ENCODE measurements at places on chromosomes 3 and 15.
A peak's percentile ranks its signal among the peaks of the same experiment; 100 is the strongest.

DNA sequence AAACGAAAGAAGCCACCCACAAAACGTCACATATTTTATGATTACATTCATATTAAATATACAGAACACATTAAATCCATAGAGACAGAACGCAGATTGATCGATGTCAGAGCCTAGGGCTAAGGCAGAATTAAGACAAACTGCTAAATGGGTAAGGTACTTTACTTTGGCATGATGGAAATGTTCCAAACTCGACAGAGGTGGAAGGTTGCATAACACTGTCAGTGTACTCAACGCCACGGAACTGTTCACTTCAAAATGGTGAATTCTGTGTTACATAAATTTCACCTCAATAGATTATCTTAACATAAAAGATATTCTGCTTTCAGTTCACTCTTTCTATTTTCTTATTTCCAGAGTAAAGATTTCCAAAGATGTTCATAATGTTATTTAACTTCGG lies 158.4 kb downstream of the TBC1D5 start:
- no peak for DNase-seq

DNA sequence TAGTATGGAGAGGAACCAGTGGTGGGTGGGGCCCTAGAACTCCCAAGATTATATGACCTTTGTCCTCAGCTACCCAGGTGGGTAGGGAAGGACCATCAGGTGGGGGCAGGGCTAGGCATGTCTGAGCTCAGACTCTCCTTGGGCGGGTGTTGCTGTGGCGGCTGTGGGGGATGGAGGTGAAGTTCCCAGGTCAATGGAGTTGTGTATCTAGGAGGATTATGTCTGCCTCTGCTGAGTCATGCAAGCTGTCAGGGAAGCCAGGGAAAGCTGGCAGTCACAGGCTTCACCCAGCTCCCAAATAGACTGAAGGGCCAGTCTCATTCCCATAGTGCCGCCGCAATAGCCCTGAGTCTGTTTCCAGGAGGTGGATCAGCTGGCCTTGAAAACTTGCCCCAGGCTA lies 139.7 kb upstream of the CFAP20DC start:
- DNase-seq, result no peak

DNA sequence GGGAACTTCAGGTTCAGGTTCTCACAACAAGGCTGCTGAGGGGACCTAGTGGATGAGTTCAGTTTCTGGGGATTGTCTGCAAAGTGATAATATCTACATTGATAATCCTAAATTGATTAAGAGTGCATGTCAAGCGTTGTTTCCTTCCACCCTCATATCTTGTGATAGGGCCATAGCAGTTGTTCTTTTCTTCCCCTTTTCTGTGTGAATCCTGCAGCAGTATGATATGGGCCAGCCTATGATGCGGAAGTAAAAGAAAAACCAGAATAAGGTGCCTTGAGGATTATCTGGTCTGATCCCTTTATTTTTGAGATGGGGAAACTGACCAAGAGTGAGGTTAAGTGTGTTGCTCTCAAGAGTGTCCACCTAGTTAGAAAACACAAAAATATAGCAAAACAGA lies 86.2 kb downstream of the MITF start:
- DNase-seq, result no peak

DNA sequence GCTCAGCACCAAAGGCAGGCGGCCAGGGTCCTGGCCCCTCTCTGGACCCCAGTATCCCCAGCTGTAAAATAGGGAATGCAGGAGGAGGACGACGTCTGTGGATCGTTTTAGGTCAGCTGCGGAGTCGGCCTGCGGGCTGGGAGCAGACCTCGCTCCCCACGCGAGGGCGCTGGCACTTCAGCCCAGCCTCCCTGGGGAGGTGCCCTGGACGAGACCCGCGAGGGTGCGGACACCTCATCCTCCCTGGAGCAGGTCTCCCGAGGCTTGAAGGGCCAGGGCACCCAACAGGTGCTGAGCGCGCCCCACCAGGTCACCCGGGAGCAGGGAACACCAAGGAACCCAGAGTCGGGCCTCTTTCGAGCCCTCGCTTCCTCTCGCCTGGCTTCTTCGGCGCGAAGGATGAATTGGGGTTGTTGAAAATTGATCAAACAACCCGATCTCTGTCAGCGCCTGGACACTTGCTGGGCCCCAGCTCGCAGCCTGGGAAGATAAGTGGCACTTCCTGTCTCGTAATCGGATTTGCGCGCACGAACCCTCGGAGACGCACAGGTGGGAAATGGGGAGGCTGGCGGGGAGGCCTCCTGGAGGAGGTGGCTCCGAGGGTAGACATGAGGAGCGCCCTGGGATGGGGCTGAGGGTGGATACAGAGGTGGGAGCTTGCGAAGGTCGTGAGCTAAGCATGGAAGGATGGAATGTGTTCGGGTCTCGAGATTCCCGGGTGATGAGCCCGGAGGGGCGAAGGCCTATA lies 588 bp upstream of the VIPR1 start:
- DNase-seq, result peak; percentile 52

- DNase-seq, result no peak
Observed at GRCh38 chr3:116966649-116967048, 257.1 kb downstream of the TUSC7 start.

DNA sequence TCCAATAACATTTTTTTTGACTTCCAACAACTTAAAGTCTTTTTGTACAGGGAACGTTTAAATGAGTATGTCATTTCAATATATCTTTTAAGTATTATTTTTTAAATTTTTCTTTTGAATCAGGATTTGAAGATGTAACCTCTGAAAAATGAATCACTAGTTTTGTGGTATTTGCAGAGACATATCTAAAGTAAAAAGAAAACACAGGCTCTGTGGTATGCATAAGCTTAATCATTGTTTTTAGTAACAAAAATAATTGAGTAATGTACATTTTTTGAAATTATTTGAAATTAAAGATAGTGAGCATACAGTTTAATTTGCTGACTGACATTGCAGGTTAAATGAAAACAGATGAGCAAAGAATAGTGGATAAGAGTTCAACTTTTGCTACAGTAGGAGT lies 531.3 kb downstream of the ROBO1 start:
- DNase-seq, result no peak

DNA sequence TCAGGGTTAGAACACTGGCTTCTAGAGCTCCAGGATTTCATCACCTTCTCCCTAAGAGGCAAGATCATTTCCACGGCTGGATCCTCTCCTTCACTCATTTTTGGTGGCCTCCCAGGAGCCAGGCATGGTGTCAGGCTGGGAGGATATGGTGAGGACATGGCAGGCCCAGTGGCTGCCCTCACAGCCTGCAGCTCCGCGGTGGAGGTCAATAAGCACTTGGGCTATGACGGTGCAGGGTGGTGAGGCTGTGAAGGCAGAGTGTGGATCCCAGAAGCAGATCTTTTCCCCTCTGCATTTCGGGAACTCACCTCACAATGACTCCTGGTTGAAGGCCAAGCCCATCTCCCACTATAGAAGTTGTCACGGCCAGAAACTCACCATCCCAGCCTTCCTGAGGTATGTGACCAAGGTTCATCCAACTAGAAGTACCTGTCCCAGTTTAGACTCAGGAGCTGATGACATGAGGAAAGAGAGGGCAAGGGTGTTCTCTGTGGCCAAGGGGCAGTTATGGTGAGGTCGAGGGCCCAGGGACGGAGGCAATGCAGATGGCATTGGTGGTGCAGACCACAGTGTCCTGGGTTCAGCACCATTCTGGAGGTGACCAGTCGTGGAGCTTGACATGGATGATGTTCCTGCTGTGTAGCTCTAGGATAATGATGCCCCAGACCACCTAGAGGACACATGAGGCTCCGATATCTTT lies 100.1 kb upstream of the SMAD3 start:
- no peak for DNase-seq

DNA sequence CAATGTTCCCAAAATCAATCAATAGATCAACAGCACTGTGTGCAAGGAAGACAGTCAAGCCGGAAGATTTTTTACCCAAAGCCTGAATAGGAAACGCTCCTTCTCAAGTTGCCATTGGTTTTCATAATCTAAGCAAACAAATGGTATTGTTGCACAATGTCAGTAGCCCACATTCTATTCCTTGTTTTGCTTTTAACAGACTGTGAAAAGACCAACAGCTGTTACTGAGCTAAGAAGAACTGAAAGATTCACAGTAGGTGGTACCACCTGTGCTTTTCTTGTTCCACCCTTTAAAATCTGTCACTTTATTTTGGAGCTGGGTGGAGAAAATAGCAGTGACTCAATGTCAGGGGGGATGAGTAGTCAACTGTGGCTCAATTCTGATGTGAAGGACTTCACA lies 357.5 kb upstream of the CADM2 start:
- no peak for DNase-seq

- no peak for DNase-seq
Observed at GRCh38 chr15:64828985-64829384, 3.5 kb upstream of the PIF1 start.

- DNase-seq, result no peak
Observed at GRCh38 chr3:78255403-78255802, 1215.5 kb downstream of the ROBO2 start.

GRCh38 chr3:15815696-15816095 lies 17.9 kb upstream of the ANKRD28 start:
- peak; percentile 53 for DNase-seq

GRCh38 chr3:150589759-150590158 lies 13.4 kb upstream of the SELENOT start:
- no peak for DNase-seq

- no peak for DNase-seq
Observed at GRCh38 chr3:28606283-28606682, 257.7 kb upstream of the AZI2 start.

- DNase-seq, result no peak
Observed at GRCh38 chr3:78645628-78646310, 1122.0 kb downstream of the ROBO1 start.

DNA sequence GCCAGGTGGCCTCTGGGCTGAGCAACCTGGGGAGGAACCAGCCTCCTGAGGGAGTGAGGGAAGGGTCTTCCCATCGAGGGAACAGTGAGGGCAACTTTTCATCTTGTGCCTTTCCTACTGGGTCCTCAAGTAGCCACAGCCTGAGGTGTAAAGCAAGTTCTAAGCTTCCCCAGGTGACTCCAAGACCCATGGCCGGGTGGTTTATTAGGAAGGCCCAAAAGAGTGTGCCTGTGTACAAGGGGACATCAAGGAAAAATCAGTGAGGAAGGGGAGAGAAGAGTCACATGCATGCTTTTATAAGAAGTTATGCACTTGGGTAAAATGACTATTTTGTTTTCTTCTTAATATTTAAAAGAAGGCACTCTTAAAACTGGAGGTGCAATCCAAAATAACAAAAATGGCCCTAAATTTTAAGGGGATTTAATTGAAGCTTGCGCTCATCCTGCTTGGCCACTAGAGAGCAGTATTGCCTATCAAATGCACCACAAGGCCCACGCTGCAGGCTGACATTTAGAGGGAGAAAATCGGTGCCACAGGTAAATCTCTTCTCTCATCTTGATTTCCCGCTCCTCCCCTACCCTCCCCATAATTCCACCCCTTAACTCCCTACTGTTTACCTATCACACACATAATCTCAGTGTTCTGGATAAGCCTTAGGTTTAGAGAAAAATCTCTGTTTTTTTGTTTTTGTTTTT lies 6.7 kb downstream of the NANOGP8 start:
- peak; percentile 6 for DNase-seq

- DNase-seq, result no peak
Observed at GRCh38 chr3:10566451-10566850, 61.1 kb upstream of the ATP2B2 start.

DNA sequence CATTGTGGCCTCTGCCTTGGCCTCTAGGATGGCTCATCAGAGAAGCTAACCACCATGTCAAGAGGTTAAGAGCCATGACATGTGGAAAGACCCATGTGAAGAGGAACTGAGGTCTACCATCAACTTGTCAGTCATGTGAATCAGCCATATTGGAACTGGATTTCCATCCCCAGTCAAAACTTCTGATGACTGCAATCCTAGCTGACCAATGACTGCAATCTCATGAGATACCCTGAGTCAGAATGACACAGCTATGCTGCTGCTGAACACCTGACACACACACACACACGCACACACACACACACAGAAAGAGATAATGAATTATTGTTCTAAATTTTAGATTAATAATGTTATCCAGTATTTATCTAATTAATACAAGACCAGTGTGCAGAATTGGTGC lies 337.5 kb upstream of the LMCD1 start:
- no peak for DNase-seq
